Epithelial cell of esophagus (primary cell): ENCODE measurements at places on chromosomes 13 and 19.

- DNase-seq = no peak
Observed at GRCh38 chr13:36520111-36520510, 87.8 kb downstream of the CCNA1 start.

- DNase-seq = peak; percentile 49
Observed at GRCh38 chr13:23678795-23679194, 108.6 kb downstream of the TNFRSF19 start.

DNA sequence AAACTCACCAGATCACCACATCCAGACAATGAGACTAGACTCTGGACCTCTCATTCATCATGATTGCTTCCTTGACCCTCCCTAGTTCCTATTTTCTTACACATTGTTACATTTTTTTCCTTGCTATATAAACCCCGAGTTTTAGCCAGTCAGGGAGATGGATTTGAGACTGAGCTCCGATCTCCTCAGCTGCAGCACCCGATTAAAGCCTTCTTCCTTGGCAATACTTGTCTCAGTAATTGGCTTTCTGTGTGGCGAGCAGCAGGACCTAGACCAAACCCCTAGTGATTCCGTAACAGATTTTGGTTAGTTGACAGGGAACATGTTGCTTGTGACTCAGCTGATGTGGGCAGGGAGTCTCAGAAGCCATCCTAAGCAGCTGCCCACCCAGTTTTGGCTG, 44.0 kb downstream of the SUCLA2 start:
- DNase-seq = no peak

- no peak for DNase-seq
Observed at GRCh38 chr13:41428155-41428554, 29.2 kb upstream of the RGCC start.

DNA sequence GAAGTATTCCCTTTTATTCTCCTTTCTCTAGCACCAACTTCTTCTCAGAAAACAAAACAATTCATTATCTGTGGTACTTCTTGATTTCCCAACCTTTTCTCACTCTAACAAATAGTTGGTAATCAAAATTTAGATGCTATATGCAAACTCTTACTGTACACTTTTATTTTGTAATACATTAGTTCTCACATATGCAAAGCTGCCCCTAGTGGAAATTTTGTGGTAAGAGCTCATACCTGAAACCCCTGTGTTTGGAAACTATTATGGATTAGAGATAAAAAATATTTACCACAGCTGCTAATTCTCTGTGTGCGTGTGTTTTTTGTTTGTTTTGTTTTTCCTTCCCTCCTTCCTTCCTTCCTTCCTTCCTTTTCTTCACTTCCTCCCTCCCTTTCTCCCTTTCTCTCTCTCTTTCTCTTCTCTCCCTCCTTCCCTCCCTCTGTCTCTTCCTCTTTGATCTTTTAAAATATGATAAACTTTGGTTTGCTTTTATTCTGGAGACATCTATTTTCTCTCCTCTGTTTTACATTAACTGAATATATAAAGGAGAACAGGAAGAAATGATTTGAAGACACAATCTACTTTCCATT, 537.4 kb downstream of the SLITRK6 start:
- peak; percentile 49 for DNase-seq

DNA sequence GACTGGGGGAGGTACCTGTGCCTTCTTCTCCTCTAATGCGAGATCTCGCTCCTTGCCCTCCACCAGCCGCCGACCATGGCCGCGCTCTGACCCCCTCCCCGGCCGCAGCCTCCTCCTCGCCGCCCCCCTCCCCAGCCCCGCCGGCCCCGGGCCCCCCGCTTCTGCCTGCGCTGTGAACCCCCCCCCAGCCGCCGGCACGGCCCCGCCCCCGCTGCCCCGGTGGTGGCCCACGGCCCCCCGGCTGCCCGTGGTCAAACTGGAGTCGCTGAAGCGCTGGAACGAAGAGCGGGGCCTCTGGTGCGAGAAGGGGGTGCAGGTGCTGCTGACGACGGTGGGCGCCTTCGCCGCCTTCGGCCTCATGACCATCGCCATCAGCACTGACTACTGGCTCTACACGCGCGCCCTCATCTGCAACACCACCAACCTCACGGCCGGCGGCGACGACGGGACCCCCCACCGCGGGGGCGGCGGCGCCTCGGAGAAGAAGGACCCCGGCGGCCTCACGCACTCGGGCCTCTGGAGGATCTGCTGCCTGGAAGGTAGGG, at the start of gene CACNG8:
CACNG8 (plus strand) TSS at position 51 of the 545 bp plus-strand sequence.
- DNase-seq = no peak
